Naive thymus-derived CD8-positive, alpha-beta T cell (primary cell): ENCODE measurements at places on chromosomes 11 and 22. TPM values are rescaled to one million over a fixed set of nuclear protein-coding genes. Genes with fewer than 3 reads are reported as not detected.

Gene NEFH
- total RNA-seq: 0.47 TPM

Gene RTN3
- 41.7 TPM for total RNA-seq

Gene ANKK1
- 5.9 TPM for total RNA-seq

Gene MGAT3
- 0.55 TPM for total RNA-seq

Gene ABCG4
- total RNA-seq: not detected

Gene C11orf97
- not detected for total RNA-seq

Gene UBQLNL
- total RNA-seq: 0.47 TPM

Gene SLC16A8
- total RNA-seq: not detected

Gene SPDYC
- total RNA-seq: not detected

Gene SNX19
- total RNA-seq: 66.7 TPM

Gene POLDIP3
- total RNA-seq: 81.1 TPM
